Activated CD4-positive, alpha-beta T cell treated with anti-CD3 and anti-CD28 coated beads, Interleukin-2, amount 10 ng/mL, durations not matched to agents 24 days and 14 days (primary cell): ENCODE measurements at places on chromosomes 3 and 15.

GRCh38 chr15:63203451-63204090, 14.2 kb downstream of the RAB8B start:
- peak; percentile 71 for DNase-seq

GRCh38 chr15:66798426-66799061, 96.5 kb downstream of the SMAD6 start:
- DNase-seq = no peak

GRCh38 chr3:172877011-172877410, 126.5 kb downstream of the ECT2 start:
- peak; percentile 16 for DNase-seq

DNA sequence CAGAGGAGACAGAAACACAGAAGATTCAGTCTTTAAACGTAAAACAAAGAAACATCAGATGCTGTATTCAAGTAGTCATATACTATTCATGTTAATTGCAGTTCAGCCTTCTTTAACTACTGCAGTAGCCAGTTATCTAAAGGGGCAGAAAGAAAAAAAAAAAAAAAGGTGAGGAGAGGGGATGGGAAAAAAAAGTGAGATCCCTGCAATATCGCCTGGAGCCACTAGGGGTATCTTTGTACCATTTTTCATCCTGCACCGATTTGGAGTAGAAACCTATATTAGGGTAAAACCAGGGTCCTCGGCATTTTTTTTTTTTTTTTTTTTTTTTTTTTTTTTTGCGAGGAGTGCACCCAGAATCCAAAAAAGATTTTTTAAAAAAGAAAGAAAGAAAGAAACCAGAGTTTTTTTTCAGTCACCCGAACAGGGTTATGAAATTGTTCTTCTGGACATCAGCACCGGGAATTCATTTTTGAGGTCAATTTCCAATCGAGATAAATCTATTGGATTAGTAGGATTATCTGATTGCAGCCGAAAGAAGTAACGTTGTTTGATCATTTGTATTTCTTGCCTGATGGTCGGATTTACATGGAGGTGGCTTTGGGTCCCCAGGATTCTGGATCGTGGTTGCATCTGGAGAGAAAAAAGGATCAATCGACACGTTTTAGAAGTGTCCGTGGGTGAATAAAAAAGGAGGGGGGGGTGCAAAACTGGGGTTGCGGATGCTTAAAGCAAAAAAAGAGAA, 186.7 kb downstream of the NLGN1 start:
- DNase-seq = no peak

GRCh38 chr15:71366522-71366921, 251.3 kb downstream of the THSD4 start:
- DNase-seq = no peak

GRCh38 chr3:52310861-52311575, 5.1 kb upstream of the DNAH1 start:
- peak; percentile 70 for DNase-seq

- DNase-seq = no peak
Observed at GRCh38 chr3:186732169-186732766, 15.1 kb downstream of the KNG1 start.

GRCh38 chr3:108180194-108180593, 42.0 kb downstream of the IFT57 start:
- no peak for DNase-seq

GRCh38 chr15:99092554-99093172, 12.2 kb upstream of the SYNM start:
- no peak for DNase-seq

DNA sequence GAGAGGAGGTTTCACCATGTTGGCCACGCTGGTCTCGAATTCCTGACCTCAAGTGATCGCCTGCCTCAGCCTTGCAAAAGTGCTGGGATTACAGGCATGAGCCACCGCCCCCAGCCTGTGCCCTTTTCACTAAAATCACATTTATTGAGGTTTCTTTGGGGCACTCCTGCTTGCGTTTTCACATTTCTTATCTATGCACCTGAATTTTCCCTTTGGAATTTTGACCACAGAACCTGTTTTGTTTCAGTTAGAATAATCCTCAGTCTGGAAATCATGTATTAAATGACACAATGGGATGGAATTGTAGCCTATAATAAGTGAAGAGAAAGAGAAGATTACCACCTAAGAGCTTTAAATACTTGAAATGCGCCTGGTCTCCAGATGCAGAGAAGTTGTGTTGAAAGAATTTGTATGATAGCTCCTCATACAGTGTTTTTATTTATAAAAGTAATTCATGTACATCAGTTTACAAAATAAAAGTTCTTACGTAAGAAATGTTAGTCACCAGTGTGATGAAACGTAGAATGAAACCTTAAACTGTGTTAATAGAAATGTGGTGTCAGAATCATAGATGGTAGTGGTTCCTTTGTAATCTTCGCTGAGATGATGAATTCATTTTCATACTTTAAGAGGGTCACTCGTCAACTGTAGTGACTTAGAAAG, 107.0 kb downstream of the TCF12 start:
- DNase-seq = no peak

- DNase-seq = no peak
Observed at GRCh38 chr3:52088445-52089367, 32.3 kb upstream of the DUSP7 start.

- no peak for DNase-seq
Observed at GRCh38 chr3:150357140-150357539, 51.0 kb upstream of the TSC22D2 start.

- DNase-seq = no peak
Observed at GRCh38 chr3:186594591-186595113, 18.2 kb upstream of the AHSG start.

- DNase-seq = no peak
Observed at GRCh38 chr3:37479981-37480380, 305.6 kb upstream of the LRRFIP2 start.

DNA sequence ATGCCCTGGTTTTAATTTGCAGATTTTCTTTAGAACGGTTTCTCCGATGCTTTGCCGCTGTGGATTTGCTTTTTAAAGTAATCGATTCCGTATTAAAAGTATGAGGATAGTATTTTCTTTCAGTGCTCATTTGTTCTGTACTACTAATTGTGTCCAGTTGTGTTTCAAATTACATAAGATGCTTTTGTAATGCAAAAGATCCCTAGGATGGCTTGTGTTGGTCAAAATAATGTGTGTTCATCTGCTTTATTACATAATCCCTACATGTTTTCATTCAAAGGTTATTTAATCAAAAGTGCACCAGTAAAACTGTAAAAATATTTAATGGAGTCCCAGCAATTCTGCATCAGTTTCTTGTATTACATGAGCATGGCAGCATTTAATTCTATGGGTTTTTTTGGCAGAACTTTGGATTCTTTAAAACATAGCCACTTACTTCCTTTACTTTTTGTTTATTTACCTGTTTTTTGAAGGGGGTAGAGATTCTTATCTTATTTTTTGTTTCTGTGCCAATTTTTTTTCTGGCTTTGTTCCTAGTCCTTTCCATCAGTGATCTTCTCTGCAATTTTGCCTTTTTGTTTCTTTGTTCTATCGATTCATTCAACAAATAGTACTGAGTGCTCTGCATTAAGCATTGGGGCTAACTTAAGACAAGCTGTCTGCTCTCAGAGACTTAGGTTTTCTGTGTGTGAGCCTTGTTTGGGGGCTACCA, 352.8 kb downstream of the LRTM1 start:
- DNase-seq = no peak

DNA sequence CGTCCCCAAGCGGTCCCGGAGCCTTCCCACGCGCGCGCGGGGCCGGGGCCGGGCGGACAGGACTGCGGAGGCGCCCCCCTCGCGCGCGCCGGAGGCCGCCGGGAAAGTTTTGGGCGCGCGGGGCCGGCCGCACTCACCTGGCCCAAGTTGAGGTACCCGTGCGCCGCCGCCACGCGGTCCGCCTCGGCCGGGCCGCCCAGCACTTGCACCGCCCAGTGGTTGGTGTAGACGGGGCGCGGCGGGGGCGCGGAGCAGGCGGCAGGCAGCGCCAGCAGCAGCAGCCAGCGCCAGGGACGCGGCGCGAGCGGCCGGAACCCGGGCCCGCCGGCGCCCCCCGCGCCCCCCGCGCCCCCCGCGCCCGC, 289 bp downstream of the PCSK6 start:
- DNase-seq = peak; percentile 71

DNA sequence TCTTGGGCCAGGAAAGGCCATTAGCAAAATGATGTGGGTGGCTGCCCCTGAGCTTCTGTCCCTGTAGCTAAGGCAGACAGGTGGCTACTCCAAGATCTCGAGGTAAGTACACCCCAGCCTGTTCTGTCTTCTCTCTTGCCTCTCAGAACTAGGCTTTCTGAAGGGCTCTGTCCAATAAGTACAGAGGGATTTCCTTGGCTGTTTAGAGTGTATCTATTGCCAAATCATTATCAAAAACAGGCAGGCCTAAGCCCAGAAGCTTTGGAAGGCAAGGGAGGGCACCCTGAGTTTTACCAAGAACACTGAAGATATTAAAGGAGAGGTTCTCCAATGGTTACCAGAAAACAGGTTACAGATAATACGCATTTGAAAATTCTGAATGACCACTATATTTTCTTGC, 156.6 kb downstream of the MYRIP start:
- no peak for DNase-seq

GRCh38 chr3:52721002-52721729, 15.3 kb downstream of the SPCS1 start:
- DNase-seq = peak; percentile 80

DNA sequence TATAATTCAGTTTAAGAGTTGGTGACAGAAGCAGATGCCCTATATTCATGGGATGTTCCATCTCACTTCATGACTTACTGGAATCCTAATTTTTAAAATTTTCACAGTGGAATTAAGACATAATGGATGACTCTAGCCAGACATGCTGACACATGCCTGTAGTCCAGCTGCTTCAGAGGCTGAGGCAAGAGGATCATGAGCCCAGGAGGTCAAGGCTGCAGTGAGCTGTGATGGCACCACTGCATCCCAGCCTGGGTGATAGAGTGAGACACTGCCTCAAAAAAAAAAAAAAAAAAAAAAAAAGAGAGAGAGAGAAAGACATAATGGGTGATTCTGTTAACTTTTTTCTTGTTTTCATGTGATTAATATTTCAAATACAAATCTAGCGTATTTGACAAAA, 123.6 kb downstream of the KLHL25 start:
- no peak for DNase-seq

DNA sequence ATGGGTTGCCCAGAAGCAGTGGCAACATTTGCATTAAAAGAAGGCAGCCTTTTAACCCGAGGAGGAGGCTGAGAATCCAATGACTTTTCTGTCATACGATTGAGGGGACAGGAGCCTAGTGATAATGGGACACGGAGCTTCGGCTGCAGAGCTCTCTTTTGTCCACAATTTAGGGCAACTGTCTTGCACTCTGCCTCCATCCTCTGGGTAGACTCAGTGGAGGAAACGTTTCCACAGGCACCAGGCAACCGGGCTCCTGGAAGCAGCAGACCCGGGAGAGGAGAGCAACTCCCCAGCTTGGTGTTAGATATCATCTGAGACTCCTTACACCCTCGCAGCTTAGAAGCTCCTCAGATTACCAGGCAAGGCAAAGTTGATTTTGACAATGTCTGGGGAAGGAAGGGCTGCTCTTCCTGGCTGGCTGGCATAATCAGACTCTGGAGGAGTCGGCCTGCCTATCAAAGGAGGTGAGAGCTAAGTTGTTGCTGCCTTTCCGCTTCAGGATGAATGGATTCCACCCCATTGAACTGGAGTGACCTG, 43.5 kb upstream of the RNU6-1 start:
- DNase-seq = no peak

DNA sequence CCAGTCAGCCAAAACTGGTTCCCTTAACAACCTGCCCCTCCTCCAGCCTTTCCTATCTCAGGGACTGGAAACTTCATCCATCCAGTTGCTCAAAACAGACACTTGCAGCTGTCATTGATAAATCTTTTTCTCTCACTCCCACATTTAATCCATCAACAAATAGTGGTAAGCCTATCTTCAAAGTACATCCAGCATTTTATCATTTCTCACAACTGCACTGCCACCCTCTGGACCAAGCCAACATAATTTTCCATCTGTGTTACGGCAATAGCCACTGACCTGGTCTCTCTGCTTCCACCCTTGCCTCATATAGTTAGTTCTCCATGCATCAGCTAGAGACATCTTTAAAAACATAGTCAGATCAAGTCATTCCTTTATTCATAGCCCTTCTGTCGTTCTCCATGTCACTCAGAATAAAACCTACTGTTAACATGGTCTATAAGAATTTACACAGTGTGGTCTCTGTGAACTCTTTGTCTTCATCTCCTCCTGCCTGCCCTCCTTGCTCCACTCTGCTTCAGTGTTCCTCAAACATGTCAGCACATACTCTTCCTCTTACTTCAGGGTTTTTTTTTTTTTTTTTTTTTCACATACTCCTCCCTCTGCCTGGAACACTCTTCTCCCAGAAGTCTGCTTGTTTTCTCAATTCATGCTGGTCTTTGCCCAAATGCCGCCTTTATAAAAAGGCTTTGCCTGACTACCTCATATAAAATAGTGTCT, 102.5 kb upstream of the COL6A5 start:
- DNase-seq = no peak

DNA sequence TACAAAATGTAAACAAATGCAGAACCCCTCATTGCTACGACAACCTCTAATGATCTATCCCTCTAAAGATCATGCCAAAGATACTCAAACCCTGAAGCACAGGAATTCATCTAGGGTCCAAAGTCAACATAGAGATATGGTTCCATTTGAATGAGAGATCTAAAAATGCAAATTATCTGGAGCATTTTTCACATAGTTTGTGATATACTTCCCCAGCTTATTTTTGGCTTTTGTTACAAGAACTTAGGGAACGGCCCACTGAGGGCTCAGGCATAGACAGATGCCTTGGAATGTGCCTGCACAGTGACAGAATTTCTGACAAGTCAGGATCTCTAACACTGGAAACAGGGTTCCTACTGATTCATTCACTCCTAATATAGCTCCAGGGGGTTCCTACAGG, 258.9 kb upstream of the THBS1 start:
- DNase-seq = no peak

GRCh38 chr3:23600167-23600871, 205.4 kb upstream of the UBE2E1 start:
- no peak for DNase-seq

- DNase-seq = no peak
Observed at GRCh38 chr3:193932576-193932975, 203.4 kb upstream of the HES1 start.

DNA sequence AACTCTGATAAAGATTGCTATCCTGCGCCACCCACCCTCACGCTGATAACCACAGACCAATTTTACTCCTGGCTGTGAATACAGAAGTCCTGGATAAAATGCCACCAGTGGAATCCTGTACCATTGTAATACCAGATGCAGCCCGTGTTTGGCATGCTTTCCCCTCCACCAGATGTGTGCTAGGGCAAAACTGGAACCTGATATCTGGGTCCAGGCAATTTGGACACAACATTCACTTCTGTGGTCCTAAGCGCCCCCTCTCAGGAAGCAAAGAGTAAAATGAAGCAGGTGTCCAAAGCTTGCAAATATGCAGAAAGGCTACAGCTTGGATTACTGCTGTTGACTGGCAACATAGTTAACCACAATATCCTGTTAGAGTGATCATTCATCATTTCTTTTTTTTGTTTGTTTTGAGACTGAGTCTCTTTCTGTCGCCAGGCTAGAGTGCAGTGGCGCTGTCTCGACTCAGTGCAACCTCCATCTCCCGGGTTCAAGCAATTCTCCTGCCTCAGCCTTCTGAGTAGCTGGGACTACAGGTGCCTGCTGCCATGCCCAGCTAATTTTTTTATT, 32.8 kb downstream of the LOXL1 start:
- DNase-seq = peak; percentile 83

GRCh38 chr3:169668072-169668956, 4.8 kb upstream of the MECOM start:
- peak; percentile 73 for DNase-seq
